ENCODE measurements at places on chromosomes 16 and 17. TPM values are rescaled to one million over a fixed set of nuclear protein-coding genes. Genes with fewer than 3 reads are reported as not detected.

DNA sequence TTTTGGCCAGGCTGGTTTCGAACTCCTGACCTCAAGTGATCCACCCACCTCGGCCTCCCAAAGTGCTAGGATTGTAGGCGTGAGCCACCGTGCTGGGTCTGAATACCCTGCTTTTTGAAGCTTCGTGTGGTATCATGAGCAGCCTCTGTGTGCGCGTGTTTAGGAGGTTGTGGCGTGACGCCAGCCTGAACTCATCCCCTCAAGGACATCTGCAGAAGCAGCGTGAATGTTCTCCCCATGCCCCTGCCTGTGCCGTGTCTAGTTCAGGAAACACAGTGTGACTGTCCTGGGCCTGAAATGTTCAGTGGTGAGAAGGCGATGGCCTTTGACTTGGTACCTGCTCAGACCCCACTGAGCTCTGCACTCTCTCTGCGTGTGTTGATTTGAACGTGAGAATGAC lies 35.6 kb downstream of the RNF213 start:
- DNase-seq, result no peak

DNA sequence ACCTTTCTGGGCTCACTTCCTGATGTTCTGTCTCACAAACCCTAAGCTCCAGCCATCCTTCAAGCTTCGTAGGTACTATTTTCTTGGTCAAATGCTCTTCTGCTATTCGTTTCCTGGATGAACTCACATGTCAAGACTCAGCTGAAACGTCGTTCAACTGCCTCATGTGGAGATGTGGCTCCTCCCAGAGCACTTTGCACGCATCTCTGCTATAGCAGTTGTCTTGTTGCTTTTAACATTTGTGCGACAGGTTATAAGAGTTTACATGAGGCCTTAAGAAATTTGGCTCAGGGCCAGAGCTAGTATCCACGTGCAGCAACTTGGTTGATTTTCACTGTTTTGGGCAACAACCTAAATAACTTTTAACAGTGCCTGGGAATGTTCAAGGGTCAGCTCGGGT lies 2.8 kb upstream of the KRT40 start:
- DNase-seq, result no peak

DNA sequence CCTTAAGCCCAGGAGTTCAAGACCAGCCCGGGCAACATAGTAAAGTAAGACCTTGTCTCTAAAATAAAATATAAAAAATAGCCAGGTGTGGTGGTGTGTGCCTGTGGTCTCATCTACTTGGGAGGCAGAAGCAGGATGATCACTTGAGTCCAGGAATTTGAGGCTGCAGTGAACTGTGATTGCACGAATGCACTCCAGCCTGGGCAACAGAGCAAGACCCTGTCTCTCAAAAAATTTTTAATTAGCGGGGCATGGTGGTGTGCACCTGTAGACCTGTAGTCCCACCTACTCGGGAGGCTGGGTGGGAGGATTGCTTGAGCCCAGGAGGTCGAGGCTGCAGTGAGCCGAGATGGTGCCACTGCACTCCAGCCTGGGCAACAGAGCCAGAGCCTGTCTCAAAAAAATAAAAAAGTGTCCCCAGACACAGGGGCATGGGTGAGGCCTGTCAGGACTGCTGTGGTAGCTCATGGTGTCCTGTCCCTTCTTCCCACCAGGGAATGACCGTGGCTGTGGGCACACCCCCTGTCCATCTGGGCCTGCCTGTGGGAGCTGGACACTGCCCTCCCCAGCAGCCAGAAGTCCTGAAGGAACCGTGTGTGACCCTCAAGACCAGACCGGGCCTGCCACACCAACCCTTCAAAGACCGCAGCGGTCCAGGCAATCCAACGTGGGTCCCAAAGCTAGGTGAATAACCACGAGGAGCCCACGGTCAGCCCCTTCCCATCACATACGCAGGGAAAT lies 30.8 kb upstream of the GAA start:
- no peak for DNase-seq

- no peak for DNase-seq
Measured at GRCh38 chr16:50185005-50185505, 31.9 kb downstream of the TENT4B start.

GRCh38 chr16:89020925-89021595 lies 44.1 kb upstream of the CBFA2T3 start:
- no peak for DNase-seq

- no peak for DNase-seq
Measured at GRCh38 chr16:65490286-65490685, 368.4 kb upstream of the CDH11 start.

The SMARCE1 gene
- 138 TPM for total RNA-seq

DNA sequence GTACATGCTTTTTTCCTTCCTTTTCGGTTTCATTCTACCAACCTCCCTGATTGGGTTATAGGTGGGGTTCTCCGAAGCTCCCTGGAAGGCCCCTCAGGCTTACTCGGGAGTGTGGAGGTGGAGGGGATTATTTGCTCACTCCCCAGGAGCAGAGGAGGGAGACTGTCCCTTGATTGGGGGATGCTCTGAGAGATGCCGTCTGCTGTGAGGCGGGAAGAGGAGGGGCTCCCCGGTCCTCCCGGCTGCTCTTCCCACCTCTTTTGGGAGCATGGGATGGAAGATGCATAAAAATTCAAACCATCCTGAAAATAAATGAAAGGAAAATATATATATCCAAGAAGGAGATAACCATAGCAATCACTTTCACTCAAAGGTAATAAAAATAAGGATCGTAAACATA lies 16.1 kb upstream of the RPTOR start:
- no peak for DNase-seq

The EVI2B gene
- total RNA-seq, result not detected

DNA sequence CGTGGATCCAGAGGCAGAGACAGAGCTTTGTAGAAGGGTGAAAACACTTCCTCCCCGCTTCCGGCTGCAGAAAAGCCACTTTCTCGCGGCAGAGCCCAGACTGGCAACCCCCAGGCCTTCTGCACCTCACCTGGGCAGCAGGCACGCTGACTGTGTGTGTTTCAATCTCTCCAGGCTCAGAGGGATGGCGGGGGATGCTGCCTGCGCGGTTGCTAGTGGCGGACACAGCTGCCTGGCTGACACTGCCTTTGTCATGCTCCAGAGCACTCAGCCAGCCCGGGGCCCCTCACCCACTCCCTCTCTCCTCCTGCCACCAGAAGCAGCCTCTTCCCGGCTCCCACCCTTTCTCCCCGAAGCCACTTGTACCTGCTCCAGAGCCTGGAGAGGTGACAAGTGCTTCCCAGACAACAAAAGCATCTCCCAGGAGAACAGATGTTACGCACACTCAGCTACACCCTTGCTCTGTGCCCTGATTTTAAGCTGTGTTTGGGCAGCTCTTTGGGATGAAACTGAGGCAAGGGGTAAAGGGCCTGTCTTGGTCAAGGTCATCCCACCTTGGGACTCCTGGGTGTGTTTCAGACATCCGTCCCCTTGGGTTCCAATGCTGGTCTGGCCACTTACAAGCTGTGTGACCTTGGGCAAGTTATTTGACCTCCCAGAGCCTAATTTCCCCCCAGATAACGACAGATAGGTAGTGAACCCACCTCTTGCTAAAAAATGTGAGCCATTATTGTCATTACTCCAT lies 9.2 kb upstream of the GLIS2 start:
- no peak for DNase-seq

DNA sequence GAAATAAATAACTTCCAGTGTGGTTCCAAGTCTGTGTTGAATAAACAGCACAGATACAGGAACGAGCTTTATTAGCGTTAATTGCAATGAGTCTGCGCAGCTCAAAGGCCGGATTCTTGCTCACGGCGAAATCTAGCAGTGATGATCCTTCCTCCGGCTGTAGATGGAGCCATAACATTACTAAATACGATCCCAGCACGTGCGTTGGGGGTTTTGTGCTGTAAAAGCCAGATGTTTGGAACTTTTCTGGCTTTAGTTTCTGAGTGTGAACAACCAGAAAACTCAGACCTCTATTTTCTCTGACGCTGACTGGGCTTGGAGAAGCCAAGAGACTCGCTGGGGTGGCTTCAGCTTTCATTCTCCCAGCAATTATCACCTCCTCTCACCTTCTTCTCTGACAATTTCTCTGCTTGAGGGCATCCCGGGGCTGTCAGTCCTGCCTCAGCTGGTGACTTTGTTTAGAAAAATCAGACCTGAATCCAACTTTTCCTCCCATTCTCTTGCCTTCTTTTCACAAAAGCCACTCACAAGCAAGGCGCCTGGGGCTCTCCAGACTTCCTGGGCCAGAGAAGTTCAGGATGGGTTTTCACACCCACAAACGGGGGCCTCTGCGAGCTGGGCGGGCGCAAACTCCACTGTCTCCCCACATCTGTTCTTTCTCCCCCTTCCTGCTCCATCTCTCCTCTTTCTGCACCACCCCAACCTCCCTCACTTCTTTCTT lies 47.1 kb upstream of the AKTIP start:
- peak; percentile 55 for DNase-seq

GRCh38 chr17:71921796-71922195 lies 199.0 kb upstream of the SOX9 start:
- no peak for DNase-seq

The PSKH1 gene
- total RNA-seq, result 47.5 TPM

GRCh38 chr17:44473367-44473766 lies 29.8 kb downstream of the GPATCH8 start:
- no peak for DNase-seq

GRCh38 chr16:89656435-89657121 lies 930 bp downstream of the CHMP1A start:
- DNase-seq, result no peak

- DNase-seq, result no peak
Measured at GRCh38 chr17:31053071-31053470, 41.7 kb upstream of the NF1 start.

DNA sequence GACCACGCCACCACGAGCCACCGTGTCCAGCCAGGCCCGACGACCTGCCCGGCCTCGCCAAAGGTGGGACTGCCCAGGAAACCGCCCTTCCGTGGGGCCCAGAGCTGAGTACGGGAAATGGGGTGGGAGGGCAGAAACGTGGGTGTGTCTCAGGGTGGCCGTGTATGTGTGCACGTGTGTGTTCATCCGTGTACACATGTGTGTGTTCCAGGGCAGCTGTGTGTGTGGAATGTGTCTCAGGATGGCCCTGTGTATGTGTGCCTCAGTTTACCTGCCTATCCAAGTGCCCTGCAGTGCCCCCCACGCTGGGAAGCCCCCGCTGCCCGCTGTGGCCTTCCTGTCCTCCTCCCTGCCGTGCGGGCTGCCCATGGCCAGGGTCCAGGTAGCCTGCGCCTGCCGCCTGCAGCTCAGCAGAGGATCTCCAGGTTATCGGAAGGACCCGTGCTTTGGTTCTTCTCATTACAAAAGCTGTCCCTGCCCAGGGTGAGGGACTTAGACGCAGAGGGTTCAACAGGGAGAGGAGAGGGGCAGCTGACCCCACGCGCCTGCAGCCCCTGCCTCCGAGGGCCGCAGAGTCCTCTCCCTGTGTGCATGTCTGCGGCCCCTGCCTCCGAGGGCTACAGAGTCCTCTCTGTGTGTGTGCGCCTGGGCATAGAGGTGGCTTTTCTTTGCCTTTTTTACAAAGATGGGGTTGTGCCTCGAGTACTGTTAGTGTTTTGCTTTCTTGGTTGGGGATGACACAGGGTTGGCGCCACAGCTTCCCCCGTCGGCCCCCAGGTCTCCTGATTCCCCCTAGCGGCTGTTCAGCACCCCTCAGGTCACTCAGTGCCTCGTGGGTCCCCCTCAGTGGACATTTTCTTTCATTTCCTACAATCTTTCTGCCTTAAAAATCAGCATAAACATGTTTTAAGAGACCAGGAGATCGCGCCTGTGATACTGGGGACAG lies 23.6 kb downstream of the ZNF469 start:
- DNase-seq, result no peak

GRCh38 chr17:80529104-80529903 lies 15.3 kb upstream of the RPTOR start:
- no peak for DNase-seq

DNA sequence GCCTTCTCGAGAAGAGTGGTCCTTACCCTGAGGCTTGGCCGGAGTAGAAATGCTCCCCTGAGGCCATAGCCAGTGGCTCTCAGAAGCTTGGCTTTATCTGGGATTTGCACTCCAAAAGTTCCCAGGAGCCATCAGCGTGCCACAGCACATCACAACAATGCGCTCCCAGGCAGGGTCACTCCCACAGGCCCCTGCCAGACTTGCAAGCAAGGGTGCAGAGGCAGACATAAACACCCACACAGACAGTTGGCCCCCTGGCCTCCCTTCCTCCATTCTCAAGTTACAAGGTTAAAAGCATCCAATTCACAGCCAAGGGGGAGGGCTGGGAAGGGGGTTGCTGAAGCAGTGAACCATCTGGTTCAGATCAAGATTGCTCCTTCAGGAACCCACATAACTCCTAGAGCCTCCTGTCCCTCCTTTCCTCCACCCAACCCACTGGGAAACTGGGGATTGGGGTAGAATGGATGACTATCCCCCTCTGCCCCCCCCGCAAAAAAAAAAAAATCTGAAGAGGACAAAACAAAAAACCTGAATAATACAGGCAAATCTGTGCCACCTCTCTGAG lies 1.8 kb downstream of the ST3GAL2 start:
- no peak for DNase-seq

DNA sequence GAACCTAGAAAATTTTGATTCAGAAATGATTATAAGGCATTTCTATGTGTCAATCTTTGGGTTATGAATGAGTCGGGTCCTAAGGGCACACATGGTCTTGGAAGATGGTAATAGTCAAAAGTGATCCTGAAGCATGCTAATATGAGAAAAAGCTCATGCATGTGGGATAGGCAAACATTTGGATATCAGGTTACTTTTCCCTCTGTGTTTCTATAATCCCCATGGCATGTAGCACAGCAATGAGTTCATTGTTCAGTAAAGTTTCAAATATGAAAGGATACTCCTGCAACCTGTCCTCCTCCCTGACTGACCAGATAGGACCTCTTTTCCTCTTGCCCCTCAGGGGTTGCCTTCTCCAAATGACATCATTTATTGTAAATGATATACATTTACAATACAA lies 249.9 kb upstream of the MON1B start:
- DNase-seq, result no peak

DNA sequence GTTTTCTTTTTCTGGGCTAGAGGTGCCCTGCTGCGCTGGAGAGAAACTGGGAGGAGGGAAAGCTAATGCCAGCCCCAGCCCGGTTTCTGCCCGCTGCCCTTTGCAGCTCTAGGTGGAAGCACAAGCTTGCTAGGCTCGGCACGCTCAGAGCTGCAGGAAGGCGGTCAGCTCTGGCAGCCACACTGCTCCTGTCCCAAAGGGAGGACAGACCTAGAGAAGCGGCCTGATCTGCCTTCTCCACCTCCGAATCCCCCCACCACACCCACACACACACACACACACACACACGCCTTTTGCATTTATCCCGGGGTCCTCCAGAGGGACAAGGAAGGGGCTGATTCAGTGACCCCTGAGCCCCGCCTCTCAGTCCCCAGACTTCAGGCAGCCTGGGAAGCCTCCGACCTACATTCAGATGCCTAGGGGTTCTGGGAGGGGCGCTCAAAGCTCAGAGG lies 418.1 kb downstream of the SOX9 start:
- DNase-seq, result no peak

The CCL22 gene
- total RNA-seq, result not detected

The ZPBP2 gene
- not detected for total RNA-seq

The LRRC37A gene
- 4.5 TPM for total RNA-seq

The MPV17L gene
- total RNA-seq, result 0.26 TPM

The SOX15 gene
- total RNA-seq, result 1.3 TPM

GRCh38 chr17:42442196-42442565 lies 16.5 kb upstream of the ATP6V0A1 start:
- no peak for DNase-seq
